NCI-H69 (cell line): ENCODE measurements at places on chromosomes 16 and 17.

GRCh38 chr16:29694384-29695195, 15.6 kb downstream of the QPRT start:
- DNase-seq = peak; percentile 48

- no peak for DNase-seq
These were observed 27.1 kb downstream of the ZNF652 start for GRCh38 chr17:49334744-49335512.

DNA sequence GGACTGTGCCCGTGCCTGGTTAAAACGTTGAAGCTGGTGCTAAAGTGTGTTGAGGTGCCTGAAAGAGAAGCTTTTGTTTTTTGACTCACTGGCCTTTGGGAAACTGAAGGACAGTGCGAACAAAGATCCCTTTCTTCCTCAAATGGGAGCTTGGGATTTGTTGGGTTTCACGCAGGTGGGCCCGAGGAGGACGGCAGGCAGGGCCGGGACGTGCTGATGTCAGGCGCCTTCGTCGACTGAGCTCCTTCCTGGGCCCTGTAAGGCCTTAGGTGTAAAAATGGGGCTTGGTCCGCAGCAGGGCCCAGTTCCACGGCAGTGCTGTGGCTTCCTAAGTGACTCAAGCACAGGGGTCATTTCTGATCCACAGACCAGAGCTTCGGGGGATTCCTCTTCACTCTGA, 106.9 kb downstream of the BANP start:
- no peak for DNase-seq

DNA sequence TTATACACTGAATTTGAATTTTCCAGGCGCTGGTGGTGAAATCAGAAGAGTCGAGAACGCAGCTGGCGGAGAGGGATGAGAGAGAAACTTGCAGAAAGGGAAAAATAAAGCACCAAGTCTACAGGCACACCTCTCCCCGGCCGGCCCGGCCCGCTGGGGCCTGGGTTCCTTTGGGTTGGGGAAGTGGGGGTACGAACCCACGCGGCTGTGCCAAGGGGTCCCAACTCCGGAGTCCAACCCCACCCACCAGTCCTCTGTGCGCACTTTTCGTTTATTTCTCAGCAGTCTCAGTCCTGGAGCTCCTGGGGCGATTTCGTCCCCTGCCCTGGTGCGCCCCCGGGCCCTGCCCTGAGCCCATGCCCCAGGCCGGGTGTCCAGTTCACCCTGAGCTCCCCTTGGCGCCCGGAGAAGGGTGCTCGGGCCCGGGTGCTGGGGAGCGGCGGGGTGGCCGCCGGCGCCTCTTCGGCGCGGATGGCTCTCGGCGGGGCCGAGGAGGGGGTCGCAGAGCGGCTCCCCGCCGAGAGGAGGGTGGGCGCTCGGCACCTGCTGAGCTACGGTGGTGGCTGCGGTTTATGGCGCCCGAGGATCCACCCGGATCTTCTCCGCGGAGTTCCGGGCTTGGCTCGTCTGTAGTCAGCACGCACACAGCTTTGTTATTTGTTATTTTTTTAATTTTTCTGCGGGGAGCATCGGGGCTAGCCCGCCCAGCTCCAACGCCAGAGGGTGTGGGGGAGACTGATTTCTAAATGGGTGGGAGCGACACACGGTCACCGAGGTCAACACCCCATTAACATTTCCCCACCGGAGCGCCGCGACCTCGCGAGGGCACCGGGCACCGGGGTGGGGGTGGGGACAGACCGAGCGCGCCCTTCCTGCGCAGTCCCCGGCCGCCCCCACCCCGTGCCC, 15.7 kb upstream of the CBX8 start:
- DNase-seq = peak; percentile 74

- DNase-seq = no peak
These were observed 21.8 kb upstream of the RASD1 start for GRCh38 chr17:17518014-17518413.
